ENCODE measurements at places on chromosomes 2 and 18.

DNA sequence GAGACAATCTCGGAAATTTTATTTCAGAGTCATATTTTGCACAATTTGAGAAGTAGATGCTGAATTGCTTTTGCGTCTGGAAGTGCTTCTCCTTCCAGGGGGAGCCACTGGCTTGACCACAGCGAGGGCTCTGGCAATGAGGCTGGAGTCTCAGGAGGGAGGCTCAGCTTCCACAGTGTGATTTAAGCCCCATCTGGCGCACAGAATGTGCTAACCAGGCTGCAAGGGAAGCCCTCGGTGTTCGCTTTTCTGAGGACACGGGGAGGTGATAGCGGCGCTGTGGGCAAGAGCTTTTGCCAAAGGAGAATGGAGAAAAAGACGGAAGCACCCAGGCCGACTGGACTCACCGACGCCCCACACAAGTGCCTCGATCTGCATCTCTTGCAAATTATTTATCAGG is 52.4 kb downstream of the ADI1 start:
- no peak for DNase-seq

DNA sequence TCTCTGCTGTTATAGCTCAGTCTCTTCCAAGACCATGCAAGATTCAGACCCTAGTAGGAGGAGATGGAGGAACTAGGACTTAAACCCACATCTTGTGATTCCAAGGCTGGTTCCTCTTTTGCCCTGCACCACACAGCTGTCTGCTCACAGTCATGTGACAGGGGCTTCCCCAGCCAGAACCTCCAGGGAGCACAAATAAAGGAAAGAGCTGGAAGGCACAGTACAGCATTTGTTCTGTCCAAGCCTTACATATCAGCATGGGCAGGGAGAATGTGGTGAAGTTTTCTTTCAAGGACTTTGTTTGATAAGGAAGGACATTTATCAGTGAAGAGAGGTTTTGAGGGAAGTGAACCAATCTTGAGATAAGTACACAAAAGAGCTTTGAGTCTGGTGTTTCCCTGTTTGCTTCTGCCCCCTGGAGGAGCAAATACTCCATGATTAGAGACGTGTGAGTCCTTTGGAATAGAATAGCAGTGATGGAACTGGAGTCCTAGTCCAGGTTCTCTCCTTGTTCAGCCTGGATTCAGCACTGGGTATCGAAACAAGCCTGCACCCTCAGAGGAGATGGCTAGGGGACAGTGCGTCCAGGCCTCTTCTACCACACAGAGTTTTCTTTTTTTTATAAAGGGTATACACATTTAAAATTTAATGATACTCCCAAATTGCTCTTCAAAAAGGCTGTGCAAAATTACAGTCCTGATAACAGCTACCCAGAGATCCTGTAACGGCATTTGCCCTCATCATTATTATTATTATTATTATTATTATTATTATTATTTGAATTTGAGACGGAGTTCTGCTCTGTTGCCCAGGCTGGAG is 24.6 kb upstream of the CASP10 start:
- peak; percentile 88 for DNase-seq

GRCh38 chr18:50172367-50172766 is 22.6 kb downstream of the MYO5B start:
- DNase-seq: no peak

- DNase-seq: no peak
These were observed 4.2 kb upstream of the TMEM185B start for GRCh38 chr2:120227111-120227991.

DNA sequence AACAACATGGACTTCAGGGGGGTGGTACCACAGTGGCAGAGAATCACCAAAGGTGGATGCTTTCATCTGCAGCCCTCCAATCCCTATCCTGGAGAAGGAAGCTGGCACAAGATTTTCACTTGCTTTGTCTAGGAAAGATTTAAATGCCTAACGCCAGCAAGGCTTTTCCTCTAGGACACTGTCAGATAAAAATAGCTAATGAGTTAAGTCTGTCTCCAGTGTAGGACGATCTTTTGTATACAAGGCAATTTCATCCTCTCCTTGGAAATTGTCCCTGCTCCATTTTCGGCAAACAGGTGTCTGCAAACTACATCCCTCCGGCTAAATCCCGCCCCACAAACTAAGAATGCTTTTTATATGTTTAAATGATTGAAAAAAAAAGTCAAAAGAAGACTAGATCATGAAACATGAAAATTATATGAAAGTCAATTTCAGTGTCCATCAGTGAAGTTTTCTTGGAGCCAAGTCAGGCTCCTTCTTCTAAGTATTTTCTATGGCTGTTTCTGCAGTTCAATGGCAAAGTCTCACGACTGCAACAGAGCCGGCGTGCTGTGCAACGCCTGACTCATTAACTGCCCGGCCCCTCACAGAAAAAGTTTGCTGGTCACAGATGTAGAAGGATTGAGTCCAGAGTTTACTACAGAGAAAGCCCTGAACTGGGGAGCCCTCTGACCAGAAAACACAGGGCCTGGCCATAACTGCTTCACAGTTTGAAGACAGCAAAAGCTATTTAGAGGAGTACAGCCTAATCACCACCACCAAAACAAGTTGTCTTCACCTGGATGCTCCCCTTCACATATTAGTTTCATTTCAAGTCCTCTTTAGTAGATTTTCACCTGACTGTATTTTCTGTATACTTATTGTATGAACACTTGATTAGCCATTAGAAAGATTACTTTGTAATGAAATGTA is 52.3 kb downstream of the PIEZO2 start:
- DNase-seq: no peak

DNA sequence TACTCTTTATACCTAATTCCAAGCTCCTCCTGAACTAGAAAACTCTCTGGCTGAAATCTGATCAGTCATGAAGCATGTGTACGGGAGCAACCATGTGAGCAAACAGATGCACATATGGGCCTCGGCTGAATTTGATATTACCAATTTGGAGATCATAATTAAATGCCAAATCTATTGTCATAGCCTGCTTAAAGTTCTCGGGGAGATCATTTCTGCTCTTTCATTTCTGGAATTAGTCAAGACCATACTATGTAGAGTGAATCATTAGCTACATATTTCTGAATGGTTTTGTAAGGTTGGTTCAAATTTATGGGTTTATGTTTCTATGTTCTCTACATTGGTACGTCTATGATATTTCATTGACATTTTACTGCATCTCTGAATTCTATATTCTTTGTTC is 205.5 kb downstream of the UBE2E3 start:
- no peak for DNase-seq
